ENCODE measurements at places on chromosomes 7 and 10. TPM values are rescaled to one million over a fixed set of nuclear protein-coding genes. Genes with fewer than 3 reads are reported as not detected.

MBL2 gene
- total RNA-seq: 112 TPM

DNA sequence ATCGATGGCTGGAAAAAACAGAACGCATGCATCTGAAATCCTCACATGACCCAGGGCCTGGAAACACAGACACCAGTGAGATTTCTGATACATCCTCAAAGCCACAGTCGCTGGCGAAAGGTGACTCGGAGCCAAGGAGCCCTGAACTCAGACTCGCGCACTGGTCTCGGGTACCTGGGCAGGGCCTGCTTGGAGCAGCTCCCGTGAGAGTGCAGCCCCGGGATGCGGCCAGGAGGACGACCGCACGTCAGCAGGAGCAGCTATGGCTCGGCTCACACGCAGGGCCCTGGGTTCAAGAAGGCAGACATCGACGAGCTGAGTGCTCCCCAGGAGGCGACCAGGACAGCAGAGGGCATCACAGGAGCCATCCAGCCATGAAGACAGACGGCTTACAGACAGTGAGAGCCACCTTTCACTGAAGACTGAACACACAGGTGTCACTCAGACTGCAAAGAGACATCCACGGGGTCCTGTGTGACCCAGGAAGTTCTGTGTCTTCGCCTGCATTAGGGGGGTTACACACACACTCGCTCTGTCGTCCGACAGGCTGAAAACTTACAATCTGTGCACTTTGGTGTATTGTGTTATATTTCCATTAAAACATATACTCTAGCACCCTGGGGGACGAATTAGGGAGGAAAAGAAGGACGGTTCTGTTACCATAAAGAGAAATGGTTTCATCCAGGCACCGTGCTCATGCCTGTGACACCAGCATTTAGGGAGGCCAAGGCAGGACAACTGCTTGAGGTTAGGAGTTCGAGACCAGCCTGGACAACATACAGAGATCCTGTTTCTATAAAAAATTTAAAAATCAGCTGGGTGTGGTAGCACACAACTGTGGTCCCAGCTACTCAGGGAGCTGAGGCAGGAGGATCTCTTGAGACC is 227.7 kb downstream of the MAD1L1 start:
- no peaks in the 10 kb centered on the region for H3K27me3 ChIP-seq
- no peak overlapping the region for H3K27ac ChIP-seq
- no peaks in the 10 kb centered on the region for H3K36me3 ChIP-seq
- DNase-seq: peak; percentile 51

- H3K27me3 ChIP-seq: no peaks in the 10 kb centered on the region
- DNase-seq: no peak
- H3K4me1 ChIP-seq: no peaks in the 10 kb centered on the region
- H3K36me3 ChIP-seq: no peaks in the 10 kb centered on the region
- no peak overlapping the region for H3K4me3 ChIP-seq
These were observed 173.1 kb downstream of the PARD3 start for GRCh38 chr10:34641913-34642558.

GRCh38 chr10:72875250-72876055 is 18.1 kb upstream of the OIT3 start:
- no peak overlapping the region for H3K27ac ChIP-seq
- H3K4me1 ChIP-seq: no peaks in the 10 kb centered on the region
- H3K27me3 ChIP-seq: no peaks in the 10 kb centered on the region

- H3K4me1 ChIP-seq: peaks cover 12% of the 10 kb centered on the region
- H3K4me3 ChIP-seq: no peak overlapping the region
- H3K27ac ChIP-seq: no peak overlapping the region
These were observed 148.8 kb downstream of the MAGI2 start for GRCh38 chr7:79304711-79305110.

CYP26C1 gene
- 0.07 TPM for total RNA-seq

- H3K36me3 ChIP-seq: no peaks in the 10 kb centered on the region
- H3K4me3 ChIP-seq: peak overlapping the region; percentile 56
- no peaks in the 10 kb centered on the region for H3K27me3 ChIP-seq
- H3K27ac ChIP-seq: no peak overlapping the region
These were observed 873 bp downstream of the PRKAR2B start for GRCh38 chr7:107045195-107045960.

DNA sequence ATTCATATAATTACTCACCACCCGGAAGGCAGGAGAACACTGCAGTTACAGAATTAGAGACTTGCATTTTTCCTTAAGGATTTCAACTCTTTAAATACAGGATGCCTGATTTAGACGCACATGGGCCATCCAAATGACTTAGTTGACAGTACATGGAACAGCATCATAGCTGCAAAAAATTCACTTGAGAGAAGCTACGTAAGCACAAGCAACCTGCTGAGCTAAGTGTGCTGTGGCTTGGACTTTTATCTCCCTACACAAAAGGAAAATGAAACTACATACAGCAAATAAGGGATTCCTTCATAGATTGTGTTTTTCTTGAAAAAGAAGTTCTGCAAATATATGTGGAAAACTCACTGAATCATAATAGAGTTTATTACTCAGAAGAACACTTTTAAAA is 152.6 kb downstream of the POU6F2 start:
- H3K27me3 ChIP-seq: no peaks in the 10 kb centered on the region
- no peak overlapping the region for H3K27ac ChIP-seq
- no peaks in the 10 kb centered on the region for H3K36me3 ChIP-seq
- peak overlapping the region; percentile 16 for H3K4me3 ChIP-seq

GRCh38 chr10:1366811-1367425 is 310.7 kb downstream of the WDR37 start:
- no peaks in the 10 kb centered on the region for H3K4me1 ChIP-seq
- DNase-seq: no peak
- H3K27me3 ChIP-seq: no peaks in the 10 kb centered on the region
- no peak overlapping the region for H3K27ac ChIP-seq
- H3K4me3 ChIP-seq: no peak overlapping the region

- no peak for DNase-seq
- H3K27ac ChIP-seq: no peak overlapping the region
- no peaks in the 10 kb centered on the region for H3K27me3 ChIP-seq
- no peak overlapping the region for H3K4me3 ChIP-seq
- no peaks in the 10 kb centered on the region for H3K4me1 ChIP-seq
These were observed 70.4 kb upstream of the HECTD2 start for GRCh38 chr10:91339729-91340128.

GRCh38 chr7:123594813-123595241 is 6.8 kb upstream of the ASB15 start:
- no peak overlapping the region for H3K4me3 ChIP-seq
- no peaks in the 10 kb centered on the region for H3K27me3 ChIP-seq
- H3K36me3 ChIP-seq: no peaks in the 10 kb centered on the region
- no peak for DNase-seq

GRCh38 chr10:3264161-3264761 is 91.7 kb upstream of the PITRM1 start:
- peak overlapping the region; percentile 63 for H3K27ac ChIP-seq
- peak; percentile 34 for DNase-seq
- H3K36me3 ChIP-seq: no peaks in the 10 kb centered on the region
- no peaks in the 10 kb centered on the region for H3K27me3 ChIP-seq
- no peaks in the 10 kb centered on the region for H3K4me1 ChIP-seq

GRCh38 chr7:46369933-46370654 is 449.0 kb upstream of the IGFBP3 start:
- no peak overlapping the region for H3K27ac ChIP-seq
- DNase-seq: no peak
- no peaks in the 10 kb centered on the region for H3K27me3 ChIP-seq
- no peaks in the 10 kb centered on the region for H3K4me1 ChIP-seq

GRCh38 chr10:15290150-15290549 is 80.9 kb downstream of the FAM171A1 start:
- H3K27ac ChIP-seq: no peak overlapping the region
- no peaks in the 10 kb centered on the region for H3K27me3 ChIP-seq
- no peaks in the 10 kb centered on the region for H3K36me3 ChIP-seq
- H3K4me3 ChIP-seq: no peak overlapping the region
- no peak for DNase-seq

DNA sequence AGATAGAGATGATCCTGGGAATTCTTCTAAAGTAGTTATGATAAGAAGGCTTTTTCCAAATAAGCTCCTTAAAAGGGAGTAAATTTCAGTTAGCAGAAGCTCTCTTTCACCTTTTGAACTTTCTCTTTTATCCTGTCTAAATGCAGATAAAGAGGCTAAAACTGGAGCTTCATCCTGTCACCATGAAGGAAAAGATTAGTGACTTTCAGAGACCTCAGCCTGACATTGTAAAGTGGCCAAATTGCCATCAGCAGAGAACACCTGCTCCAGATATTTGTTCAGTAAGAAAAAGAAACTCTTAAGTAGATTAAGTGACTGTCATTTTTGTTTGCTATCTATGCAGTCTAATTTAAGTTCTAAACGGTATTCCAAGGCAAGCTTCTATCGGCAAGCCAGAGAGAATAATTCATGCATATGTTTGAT is 18.3 kb downstream of the VWDE start:
- no peak overlapping the region for H3K4me3 ChIP-seq
- DNase-seq: no peak
- no peaks in the 10 kb centered on the region for H3K4me1 ChIP-seq
- no peak overlapping the region for H3K27ac ChIP-seq

DNA sequence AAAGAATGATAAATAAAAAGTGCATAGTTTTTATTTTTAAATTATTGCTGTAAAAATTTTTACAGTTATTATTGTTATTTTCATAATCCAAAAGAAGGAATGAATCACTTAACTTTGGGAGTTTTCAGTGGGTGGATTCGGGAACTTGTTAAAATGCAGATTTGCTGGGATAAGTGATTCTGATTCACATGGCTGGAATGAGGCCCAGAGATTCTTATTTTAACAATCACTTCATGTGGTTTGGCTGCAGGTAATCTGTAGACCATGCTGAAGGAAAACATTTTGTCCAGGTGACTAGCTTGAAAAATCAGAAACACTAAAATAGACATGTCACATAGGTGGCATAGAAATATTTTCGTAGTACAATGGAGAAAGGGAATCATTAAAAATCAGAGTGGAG is 13.9 kb downstream of the CROT start:
- H3K36me3 ChIP-seq: no peaks in the 10 kb centered on the region
- H3K27ac ChIP-seq: no peak overlapping the region
- no peaks in the 10 kb centered on the region for H3K4me1 ChIP-seq
- no peaks in the 10 kb centered on the region for H3K27me3 ChIP-seq
- no peak for DNase-seq

GRCh38 chr7:25169683-25170082 is 44.6 kb upstream of the CYCS start:
- no peaks in the 10 kb centered on the region for H3K4me1 ChIP-seq
- no peak for DNase-seq
- no peak overlapping the region for H3K27ac ChIP-seq
- no peak overlapping the region for H3K4me3 ChIP-seq

DNA sequence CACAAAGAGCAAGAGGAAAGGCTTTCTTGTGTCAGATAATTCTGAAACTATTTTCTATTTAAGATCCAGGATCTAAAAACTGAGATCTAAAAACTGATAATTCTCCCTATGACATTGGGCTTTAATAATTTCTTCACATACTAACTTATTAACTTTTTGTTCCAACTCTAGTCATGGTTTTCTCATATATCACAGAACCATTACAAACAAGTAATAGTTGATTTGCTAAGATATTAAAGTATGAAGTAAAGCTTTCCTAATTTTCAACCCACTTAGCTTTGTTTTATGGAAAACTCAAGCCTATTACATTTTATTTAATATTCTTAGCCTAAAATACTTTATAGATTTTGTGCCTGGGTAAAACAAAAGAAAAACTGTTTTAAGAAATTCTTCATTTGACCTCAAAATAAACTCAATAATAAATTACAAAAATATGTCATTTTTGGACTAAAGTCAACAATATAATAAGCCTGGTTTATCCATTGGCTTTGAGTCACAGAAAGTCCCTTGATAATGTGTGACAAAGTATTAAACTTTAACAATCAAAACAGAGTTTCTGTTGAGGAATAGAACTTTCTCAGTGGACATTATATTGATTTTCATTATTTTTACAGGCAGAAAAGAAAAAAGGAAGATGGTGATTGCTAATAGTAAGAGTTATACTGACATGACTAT is 1142.9 kb upstream of the SORCS1 start:
- no peaks in the 10 kb centered on the region for H3K4me1 ChIP-seq
- H3K27ac ChIP-seq: no peak overlapping the region
- H3K36me3 ChIP-seq: no peaks in the 10 kb centered on the region
- no peak for DNase-seq

GRCh38 chr7:83866582-83866981 is 217.6 kb upstream of the SEMA3E start:
- no peaks in the 10 kb centered on the region for H3K27me3 ChIP-seq
- H3K27ac ChIP-seq: no peak overlapping the region
- H3K36me3 ChIP-seq: no peaks in the 10 kb centered on the region
- H3K4me1 ChIP-seq: no peaks in the 10 kb centered on the region

- no peak overlapping the region for H3K27ac ChIP-seq
- H3K4me3 ChIP-seq: no peak overlapping the region
- no peaks in the 10 kb centered on the region for H3K36me3 ChIP-seq
- DNase-seq: no peak
- no peaks in the 10 kb centered on the region for H3K27me3 ChIP-seq
These were observed 1.5 kb downstream of the ACTR3B start for GRCh38 chr7:152760854-152761748.

DNA sequence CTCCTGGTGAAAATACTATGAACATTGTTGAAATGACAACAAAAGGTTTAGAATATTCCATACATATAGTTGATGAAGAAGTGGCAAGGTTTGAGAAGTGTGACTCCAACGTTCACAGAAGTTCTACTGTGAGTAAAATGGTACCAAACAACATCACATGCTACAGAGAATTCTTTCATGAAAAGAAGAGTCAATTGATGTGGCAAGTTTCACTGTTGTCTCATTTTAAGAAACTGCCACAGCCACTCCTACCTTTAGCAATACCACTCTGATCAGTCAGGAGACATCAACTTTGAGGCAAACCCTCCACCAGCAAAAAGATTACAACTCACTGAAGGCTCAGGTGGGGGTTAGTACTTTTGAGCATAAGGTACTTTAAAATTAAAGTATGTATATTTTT is 693.3 kb downstream of the GRID1 start:
- H3K36me3 ChIP-seq: no peaks in the 10 kb centered on the region
- no peaks in the 10 kb centered on the region for H3K27me3 ChIP-seq
- H3K4me3 ChIP-seq: no peak overlapping the region
- H3K4me1 ChIP-seq: no peaks in the 10 kb centered on the region
- DNase-seq: no peak

GRCh38 chr7:50349963-50350944 is 45.7 kb downstream of the IKZF1 start:
- DNase-seq: no peak
- H3K27me3 ChIP-seq: no peaks in the 10 kb centered on the region
- no peaks in the 10 kb centered on the region for H3K36me3 ChIP-seq
- no peak overlapping the region for H3K27ac ChIP-seq
- H3K4me1 ChIP-seq: no peaks in the 10 kb centered on the region

STEAP2 gene
- total RNA-seq: 2.6 TPM

DNA sequence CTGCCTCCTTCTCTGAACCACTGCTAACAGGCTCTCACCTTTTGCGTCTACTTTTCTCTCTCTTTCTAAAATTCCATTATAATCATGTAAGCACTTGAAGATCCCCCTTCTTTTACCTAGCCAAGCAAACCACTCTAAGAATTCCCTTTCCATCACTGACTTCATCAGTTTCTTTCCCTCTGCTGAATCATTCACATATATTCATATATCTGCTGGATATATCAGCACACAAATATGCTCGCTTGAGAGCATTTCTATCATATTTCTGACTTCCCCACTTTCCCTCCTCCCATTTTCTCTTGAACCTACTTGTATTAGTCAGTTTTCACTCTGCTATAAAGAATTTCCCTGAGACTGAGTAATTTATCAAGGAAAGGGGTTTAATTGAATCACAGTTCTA is 84.2 kb upstream of the LRRN3 start:
- no peaks in the 10 kb centered on the region for H3K27me3 ChIP-seq
- no peaks in the 10 kb centered on the region for H3K36me3 ChIP-seq
- H3K4me3 ChIP-seq: no peak overlapping the region
- H3K27ac ChIP-seq: no peak overlapping the region

GRCh38 chr7:53191191-53191695 is 155.8 kb downstream of the POM121L12 start:
- DNase-seq: no peak
- H3K4me3 ChIP-seq: no peak overlapping the region
- no peaks in the 10 kb centered on the region for H3K4me1 ChIP-seq
- no peaks in the 10 kb centered on the region for H3K36me3 ChIP-seq
- H3K27me3 ChIP-seq: no peaks in the 10 kb centered on the region
- no peak overlapping the region for H3K27ac ChIP-seq
